ENCODE measurements at places on chromosomes 4 and X.
A peak's percentile ranks its signal among the peaks of the same experiment; 100 is the strongest.

DNA sequence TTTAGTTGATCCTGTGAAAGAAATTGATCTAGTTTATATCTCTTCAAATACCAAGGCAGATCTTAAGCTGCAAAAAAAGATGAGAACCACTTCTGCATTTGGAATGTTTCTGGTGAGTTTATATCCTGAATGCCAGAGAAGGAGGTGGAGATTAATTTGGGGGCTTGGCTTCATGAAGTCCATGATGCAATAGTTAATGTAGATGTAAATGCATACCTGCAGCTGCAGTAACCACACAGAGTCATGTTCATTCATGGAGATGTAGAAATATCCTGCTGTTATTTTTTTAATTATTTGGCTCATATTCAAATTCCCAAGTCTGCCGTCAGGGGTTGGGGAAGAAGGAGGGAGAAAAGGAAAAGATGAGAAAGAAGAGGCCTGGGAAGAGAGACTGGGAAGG is at the start of gene SULT1E1:
Gene SULT1E1 (minus strand): TSS at position 94 of the 400 bp plus-strand sequence. CDS start 2,501 bp downstream, outside the sequence.
- no peak for DNase-seq

DNA sequence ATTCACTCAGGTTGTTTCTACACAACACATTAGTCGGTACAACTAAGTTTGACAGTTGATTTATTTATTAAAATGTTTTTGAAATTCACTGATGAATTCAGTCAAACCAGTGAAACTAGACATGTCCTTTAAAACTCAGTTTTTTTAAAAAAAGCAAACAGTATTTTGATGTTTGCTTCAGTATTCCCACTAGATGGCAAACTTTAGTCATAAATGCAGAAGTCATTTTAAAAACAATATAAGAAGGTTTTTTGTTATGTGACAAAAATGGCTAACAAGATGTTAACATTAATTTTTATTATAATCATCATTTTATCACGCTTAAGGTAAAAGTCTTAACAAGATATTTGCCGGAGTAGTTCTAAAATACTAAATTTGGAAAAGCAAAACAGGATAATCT is 1337.8 kb upstream of the DIAPH2 start:
- DNase-seq: no peak

DNA sequence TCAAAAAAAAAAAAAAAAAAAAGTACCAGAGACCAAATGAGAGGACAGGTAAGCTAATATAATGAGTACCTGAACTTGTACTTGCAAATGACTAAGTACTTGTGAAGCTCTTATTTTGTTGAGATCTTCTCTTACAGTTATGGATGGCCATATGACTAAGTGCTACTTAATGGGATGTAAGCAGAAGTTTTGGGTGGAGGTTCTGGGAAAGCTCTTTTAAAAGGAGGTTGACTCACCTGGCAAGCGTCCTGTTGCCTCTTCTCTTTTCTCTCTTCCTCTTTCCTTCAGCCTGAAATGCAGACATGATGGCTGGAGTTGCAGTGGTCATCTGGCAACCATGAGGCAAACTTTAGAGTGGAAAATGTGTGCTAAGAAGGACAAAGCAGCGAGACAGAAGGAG is 36.9 kb upstream of the MED14 start:
- DNase-seq: no peak

- no peak for DNase-seq
Observed at GRCh38 chr4:36388710-36389109, 107.3 kb downstream of the DTHD1 start.

GRCh38 chr4:83618991-83619645 is 83.2 kb downstream of the GPAT3 start:
- no peak for DNase-seq

DNA sequence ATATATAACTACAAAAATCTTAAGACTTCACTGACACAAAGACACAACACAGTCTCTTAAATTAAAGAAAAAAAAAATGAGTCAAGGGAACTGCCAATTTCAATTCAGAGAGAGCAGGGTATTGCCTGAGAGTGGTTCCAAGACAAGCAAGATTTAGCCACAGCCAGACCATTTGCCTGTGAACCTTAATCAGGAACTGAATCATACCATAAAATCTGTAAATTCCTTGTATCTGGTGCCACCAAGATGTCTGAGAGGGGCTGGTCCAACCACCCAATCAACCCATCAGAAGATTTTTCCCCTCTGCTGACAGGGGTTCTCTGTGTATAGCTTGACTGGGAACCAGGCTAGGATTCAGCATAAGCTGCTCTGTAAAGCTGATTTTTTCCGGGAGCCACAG is 159.2 kb downstream of the CPEB2 start:
- no peak for DNase-seq

DNA sequence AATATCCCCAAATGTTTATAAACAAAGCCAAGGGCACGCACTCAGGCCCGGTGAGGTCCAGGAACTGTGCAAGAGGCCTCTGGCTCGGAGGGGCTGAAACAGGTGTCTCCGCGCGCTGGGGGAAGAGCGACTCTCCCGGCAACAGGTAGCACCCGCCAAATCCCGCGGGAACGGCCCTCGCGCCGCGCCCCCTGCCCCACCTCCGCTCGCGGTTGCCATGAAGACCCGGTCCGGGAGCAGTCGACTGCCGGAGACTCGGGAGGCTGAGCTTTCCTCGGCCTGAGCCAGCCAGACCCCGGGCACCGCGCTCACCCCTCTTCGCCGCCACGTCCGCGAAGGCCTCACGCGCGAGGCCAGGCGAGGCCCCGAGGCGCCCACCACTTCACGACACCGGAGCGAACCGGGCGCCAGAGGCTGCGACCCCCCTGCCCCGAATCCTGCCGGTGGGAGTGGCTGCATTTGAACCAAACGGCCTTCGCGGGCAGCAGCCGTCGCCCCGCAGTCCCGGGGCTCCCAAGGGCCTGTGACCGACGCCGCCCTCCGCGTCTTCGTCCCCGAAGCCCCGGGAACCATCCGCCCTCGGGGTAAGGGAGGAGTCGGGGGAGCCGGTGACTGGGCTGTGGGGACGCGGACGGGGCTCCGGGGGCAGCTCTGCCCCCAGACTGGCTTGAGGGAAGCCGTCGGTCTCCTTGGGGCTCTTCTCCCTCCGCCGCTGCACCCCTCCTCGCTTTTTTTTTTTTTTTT is at the start of gene NSUN7:
Gene NSUN7 (plus strand): TSS at position 239 of the 744 bp plus-strand sequence. CDS start 739 bp downstream, outside the sequence.
- DNase-seq: peak; percentile 37

DNA sequence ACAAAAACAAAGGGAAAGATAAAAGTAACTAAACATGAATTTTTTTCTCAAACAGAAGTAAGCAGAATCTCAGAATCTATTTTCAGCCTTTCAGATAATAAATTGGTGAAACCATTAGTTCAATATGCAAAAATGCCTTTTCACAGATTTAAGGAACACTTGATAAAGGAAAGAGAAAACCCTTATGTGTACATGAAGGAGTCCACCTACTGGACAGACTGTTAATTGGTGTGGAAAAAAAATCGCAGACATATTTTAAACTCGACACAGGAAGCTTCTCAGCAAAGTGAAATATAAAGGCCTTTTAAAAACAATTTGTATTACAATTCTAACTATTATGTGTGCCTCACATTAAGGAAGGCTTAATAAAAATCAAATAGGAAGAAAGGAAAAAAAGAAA is 22.3 kb downstream of the COX7B2 start:
- no peak for DNase-seq

All from germinal center (tissue), 1 donor.